ENCODE measurements at places on chromosomes 6 and 20. TPM values are rescaled to one million over a fixed set of nuclear protein-coding genes. Genes with fewer than 3 reads are reported as not detected.

DNA sequence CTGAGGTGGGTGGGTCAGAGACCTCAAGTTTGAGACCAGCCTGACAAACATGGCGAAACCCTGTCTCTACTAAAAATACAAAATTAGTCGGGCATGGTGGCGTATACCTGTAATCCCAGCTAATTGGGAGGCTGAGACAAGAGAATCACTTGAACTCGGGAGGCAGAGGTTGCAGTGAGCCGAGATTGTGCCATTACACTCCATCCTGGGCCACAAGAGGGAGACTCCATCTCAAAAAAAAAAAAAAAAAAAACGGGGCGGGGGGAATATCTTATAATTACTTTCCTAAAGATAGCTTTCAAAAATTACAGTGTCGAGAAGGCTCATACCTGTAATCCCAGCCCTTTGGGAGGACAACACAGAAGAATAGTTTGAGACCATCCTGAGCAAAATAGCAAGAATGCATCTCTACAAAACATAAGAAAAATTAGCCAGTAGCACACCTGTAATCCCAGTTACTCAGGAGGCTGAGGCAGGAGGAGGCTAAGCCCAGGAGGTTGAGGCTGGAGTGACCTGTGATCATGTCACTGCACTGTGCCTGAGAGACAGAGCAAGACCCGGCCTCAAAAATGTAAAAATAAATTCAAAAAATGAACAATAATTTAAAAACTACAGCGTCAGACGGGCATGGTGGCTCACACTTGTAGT lies 25.8 kb downstream of the CBFA2T2 start:
- H3K36me3 ChIP-seq = no peaks in the 10 kb centered on the region
- no peaks in the 10 kb centered on the region for H3K27me3 ChIP-seq
- no peak overlapping the region for H3K4me3 ChIP-seq
- peaks cover 26% of the 10 kb centered on the region for H3K4me1 ChIP-seq
- no peak overlapping the region for H3K27ac ChIP-seq
- DNase-seq = no peak

GRCh38 chr6:129485746-129486145 lies 224.2 kb downstream of the ARHGAP18 start:
- no peak overlapping the region for H3K27ac ChIP-seq
- peaks cover 7% of the 10 kb centered on the region for H3K4me1 ChIP-seq
- H3K4me3 ChIP-seq = no peak overlapping the region

- no peaks in the 10 kb centered on the region for H3K36me3 ChIP-seq
- H3K27me3 ChIP-seq = no peaks in the 10 kb centered on the region
- no peak overlapping the region for H3K27ac ChIP-seq
These were observed 266.4 kb upstream of the BMP2 start for GRCh38 chr20:6501061-6501460.

- H3K4me1 ChIP-seq = no peaks in the 10 kb centered on the region
- DNase-seq = no peak
- H3K36me3 ChIP-seq = no peaks in the 10 kb centered on the region
- H3K27me3 ChIP-seq = no peaks in the 10 kb centered on the region
These were observed 60.0 kb upstream of the PIM1 start for GRCh38 chr6:37109714-37110499.

DNA sequence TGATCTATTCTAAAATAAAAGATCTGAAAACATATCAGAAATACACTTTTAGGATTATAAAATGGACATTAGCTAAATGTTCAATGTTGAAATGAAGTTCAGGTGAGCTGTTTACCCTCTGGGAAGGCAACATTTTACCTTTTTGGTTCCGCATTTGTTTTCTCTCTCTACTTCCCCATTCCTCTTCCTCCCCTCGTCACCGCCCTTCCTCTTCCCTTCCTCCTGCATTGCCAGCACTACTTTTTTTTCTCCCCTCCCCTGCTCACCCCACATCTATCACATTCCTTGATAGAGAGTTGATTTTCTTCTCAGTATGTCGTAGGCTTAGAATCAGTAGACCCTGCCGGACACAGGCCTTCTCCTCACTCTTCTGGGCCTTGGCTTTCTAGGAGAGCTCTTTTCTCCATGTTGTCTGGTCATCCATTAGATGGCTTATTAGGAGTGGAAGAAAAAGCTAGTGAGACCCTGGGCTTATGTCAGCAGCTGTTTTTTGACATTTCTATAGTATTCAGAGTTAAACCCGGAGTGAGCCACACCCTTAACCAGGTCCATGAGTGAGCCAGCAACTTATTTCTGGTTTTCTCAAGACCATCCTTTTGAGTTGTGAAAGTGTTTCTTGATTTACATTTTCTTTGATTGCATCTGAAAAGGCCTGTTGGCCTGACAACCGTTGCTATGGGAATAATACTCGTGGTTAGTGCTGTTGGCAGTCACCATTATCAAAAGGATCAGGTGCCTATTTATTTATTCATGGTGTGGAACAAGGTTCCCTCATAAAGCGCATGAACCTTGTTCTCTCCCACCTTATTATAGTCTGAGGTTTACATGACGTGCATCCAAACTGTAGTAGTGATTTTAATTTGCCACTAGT lies 90.9 kb downstream of the DTD1 start:
- H3K36me3 ChIP-seq = no peaks in the 10 kb centered on the region
- H3K4me3 ChIP-seq = no peak overlapping the region
- H3K4me1 ChIP-seq = no peaks in the 10 kb centered on the region
- H3K27me3 ChIP-seq = no peaks in the 10 kb centered on the region

DNA sequence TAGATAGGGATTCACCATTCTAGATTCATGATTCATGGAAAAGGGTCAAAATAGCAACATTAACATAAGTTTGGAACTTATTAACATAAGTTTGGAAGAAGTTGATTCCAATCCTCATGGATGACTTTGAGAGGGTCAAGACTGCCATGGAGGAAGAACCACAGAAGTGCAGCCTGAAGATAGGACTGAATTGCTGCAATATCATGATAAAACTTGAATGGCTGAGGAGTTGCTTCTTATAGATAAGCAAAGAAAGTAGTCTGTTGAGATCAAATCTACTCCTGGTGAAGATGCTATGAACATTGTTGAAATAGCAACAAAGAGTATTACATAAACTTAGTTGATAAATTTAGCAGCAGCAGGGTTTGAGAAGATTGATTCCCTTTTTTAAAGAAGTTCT lies 62.2 kb downstream of the GMDS start:
- no peaks in the 10 kb centered on the region for H3K4me1 ChIP-seq
- no peak overlapping the region for H3K27ac ChIP-seq
- DNase-seq = no peak
- no peak overlapping the region for H3K4me3 ChIP-seq
- H3K27me3 ChIP-seq = no peaks in the 10 kb centered on the region

DNA sequence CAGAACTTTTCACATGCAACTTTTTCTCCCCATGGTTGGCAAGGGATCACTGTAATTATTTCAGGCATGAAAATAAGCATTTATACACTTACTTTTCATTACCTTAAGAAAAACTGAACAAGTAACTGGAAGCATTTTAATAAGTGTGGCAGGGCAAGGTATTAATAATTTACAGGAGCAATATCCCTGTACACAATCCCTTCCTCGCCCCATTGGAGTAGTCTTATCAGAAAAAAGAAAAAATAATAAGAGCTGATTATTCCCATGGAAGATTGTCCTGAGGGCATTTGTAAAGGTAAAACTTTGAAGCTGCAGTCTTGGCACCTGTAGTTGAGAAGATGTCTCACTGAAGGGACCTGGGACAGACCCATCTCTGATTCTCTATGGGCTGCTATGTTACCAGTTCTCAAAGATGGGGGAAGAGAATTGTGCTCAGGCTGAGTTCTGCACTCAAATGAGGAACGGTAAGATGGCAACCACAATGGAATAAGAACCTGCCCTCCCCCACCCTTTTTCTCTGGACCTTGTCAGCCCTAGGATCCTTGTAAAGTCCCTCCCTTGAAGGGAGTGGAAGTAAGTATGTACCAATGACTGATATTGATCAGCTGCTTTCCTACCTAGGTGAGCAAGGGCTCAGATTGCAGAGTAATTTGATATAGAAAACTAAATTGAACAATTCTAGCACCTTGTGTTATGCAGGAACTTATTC lies 70.0 kb upstream of the AHI1 start:
- H3K36me3 ChIP-seq = no peaks in the 10 kb centered on the region
- H3K27ac ChIP-seq = no peak overlapping the region

DNA sequence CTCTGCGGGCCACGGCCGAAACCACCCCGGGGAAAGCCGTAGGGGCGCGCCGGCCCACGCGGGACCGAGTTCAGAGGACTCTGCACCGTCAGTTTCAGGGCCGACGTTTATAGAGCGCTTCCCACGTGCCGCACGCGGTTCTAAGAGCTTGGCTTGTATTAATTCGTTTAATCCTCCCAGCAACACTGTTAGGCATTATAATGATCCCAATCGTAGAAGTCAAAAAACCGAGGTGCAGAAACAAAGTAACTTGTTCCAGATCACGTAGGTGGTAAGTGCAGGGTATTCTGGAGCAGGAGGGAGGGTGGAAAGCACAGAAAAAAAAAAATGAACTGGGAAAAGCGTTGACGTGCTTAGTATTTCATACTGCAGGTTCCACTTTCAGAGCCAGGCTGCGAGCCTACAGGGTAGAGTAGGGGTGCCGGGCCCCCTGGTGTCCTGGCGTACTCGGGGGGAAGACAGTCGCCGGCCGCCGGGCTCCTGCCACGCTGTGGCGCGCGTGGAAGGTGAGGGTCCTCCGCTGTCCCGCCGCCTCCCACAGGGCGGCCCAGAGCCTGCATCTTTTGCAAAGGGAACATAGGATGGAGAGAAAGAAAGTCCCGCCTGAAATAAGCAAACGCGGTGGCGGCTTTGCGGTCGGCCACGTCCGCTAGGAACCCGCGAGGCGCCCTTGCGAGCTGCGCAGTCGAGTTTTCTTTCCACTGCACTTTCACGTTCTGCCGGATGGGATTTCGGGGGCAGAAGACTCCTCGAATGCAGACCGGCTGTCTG lies 10.2 kb upstream of the FOXF2 start:
- peaks cover 54% of the 10 kb centered on the region for H3K27me3 ChIP-seq
- no peaks in the 10 kb centered on the region for H3K36me3 ChIP-seq
- H3K27ac ChIP-seq = no peak overlapping the region
- H3K4me3 ChIP-seq = no peak overlapping the region
- peaks cover 45% of the 10 kb centered on the region for H3K4me1 ChIP-seq
- DNase-seq = peak; percentile 84

DNA sequence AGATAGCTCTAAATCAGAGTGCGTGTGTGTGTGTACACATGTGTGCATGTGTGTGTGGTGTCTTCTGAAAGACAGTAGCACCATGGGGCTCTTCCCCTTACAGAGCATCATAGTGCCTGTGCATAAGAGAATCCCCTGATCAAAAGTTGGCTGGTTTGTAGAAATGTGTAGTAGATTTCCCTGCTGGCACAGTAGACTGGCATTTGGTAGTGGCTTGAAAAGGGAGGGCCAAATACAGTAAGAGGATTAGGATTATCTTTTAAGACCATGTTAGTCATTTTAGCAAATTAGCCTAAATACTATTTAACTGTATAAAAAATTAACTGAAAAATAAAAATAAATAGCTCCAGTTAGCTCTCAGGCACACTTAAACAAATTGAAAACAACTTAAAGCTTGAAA lies 112.6 kb downstream of the B3GAT2 start:
- no peaks in the 10 kb centered on the region for H3K36me3 ChIP-seq
- H3K27ac ChIP-seq = no peak overlapping the region
- H3K27me3 ChIP-seq = no peaks in the 10 kb centered on the region
- H3K4me1 ChIP-seq = no peaks in the 10 kb centered on the region
- H3K4me3 ChIP-seq = no peak overlapping the region
- no peak for DNase-seq

DNA sequence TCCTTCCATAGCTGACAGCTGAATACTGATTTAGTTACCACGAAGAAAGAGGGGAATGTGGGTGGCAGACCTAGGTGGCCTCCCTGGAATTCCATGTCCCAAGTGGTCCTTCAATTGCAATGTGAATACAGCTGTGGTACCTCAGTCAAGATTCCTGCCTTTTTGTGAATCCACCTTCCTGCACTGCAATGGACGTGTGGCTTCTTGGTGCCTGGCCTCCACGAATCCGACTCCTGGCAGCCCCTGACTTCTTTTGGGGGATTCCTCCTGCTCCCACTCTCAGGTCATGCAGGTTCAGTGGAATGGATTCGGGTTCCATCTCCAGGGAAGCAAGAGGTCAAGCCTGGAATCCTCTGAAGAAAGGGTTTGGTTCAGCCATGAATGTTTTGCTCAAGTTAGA lies 117.8 kb downstream of the DACT2 start:
- DNase-seq = no peak
- H3K4me3 ChIP-seq = no peak overlapping the region
- H3K4me1 ChIP-seq = no peaks in the 10 kb centered on the region
- no peak overlapping the region for H3K27ac ChIP-seq
- H3K27me3 ChIP-seq = peaks cover 12% of the 10 kb centered on the region

- H3K4me1 ChIP-seq = no peaks in the 10 kb centered on the region
- H3K36me3 ChIP-seq = no peaks in the 10 kb centered on the region
- H3K27me3 ChIP-seq = no peaks in the 10 kb centered on the region
- DNase-seq = peak; percentile 57
- no peak overlapping the region for H3K4me3 ChIP-seq
These were observed 47.2 kb downstream of the FOXA2 start for GRCh38 chr20:22536956-22537756.

- peaks cover 60% of the 10 kb centered on the region for H3K4me1 ChIP-seq
- H3K36me3 ChIP-seq = peaks cover 9% of the 10 kb centered on the region
- H3K4me3 ChIP-seq = no peak overlapping the region
These were observed 93.7 kb downstream of the SSR1 start for GRCh38 chr6:7219310-7219709.

DNA sequence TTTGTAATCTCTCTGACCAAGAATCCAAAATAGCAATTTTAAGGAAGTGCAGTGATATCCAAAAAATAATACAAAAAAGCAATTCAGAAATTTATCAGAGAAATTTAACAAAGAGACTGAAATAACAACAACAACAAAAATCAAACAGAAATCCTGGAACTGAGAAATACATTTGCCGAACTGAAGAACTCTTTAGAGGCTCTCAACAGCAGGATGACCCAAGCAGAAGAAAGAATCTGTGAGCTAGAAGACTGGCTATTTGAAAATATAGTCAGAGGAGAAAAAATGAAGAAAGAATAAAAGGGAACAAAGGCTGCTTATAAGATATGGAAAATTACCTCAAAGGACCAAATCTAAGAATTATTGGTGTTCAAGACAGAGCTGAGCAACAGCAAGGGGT lies 22.6 kb downstream of the GABRR1 start:
- H3K27ac ChIP-seq = no peak overlapping the region
- no peaks in the 10 kb centered on the region for H3K27me3 ChIP-seq
- no peaks in the 10 kb centered on the region for H3K4me1 ChIP-seq
- H3K36me3 ChIP-seq = no peaks in the 10 kb centered on the region
- DNase-seq = no peak
- H3K4me3 ChIP-seq = no peak overlapping the region

DNA sequence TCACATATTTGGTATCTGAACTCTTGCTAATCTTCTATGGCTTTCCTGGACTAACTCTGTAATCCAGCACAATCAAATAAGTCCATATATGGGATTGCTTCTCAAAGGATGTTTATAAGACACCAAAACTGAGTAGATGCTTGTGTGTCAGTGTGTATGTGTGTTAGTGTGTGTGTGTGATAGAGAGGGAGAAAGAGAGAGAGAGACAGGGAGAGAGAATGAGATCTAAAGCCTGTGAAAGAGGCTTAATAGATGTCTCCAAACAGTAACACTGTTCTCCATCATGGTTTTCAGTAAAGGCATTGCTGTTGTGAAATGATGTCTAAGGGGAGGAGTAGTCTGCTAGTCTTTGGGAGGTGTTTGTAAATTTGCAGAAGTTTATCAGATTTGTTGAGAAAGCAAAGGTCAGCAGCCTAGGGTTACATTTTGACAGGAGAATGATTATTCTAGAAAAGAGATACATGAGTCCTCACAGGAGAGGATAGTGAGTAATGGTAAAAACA lies 73.9 kb upstream of the MLIP start:
- no peak overlapping the region for H3K27ac ChIP-seq
- H3K4me3 ChIP-seq = no peak overlapping the region
- H3K27me3 ChIP-seq = no peaks in the 10 kb centered on the region
- DNase-seq = no peak
- H3K4me1 ChIP-seq = no peaks in the 10 kb centered on the region

The SLC22A3 gene
- 20.3 TPM for total RNA-seq

The NFATC2 gene
- 15.6 TPM for total RNA-seq

The SPATS1 gene
- not detected for total RNA-seq

The IPCEF1 gene
- total RNA-seq = 0.63 TPM

All from esophagus muscularis mucosa (tissue), 4 donors.